Activated CD4-positive, alpha-beta memory T cell treated with anti-CD3 and anti-CD28 coated beads for 36 hours (primary cell): ENCODE measurements at places on chromosomes 12 and 14.

DNA sequence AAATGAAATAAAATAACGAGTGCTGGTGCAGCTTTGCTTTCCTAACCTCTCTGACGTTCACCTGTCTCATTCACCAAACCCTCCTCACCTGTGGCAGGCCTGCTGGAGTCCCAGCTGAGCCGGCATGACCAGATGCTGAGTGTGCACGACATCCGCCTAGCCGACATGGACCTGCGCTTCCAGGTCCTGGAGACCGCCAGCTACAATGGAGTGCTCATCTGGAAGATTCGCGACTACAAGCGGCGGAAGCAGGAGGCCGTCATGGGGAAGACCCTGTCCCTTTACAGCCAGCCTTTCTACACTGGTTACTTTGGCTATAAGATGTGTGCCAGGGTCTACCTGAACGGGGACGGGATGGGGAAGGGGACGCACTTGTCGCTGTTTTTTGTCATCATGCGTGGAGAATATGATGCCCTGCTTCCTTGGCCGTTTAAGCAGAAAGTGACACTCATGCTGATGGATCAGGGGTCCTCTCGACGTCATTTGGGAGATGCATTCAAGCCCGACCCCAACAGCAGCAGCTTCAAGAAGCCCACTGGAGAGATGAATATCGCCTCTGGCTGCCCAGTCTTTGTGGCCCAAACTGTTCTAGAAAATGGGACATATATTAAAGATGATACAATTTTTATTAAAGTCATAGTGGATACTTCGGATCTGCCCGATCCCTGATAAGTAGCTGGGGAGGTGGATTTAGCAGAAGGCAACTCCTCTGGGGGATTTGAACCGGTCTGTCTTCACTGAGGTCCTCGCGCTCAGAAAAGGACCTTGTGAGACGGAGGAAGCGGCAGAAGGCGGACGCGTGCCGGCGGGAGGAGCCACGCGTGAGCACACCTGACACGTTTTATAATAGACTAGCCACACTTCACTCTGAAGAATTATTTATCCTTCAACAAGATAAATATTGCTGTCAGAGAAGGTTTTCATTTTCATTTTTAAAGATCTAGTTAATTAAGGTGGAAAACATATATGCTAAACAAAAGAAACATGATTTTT, 17.1 kb upstream of the AMN start:
- DNase-seq: no peak

DNA sequence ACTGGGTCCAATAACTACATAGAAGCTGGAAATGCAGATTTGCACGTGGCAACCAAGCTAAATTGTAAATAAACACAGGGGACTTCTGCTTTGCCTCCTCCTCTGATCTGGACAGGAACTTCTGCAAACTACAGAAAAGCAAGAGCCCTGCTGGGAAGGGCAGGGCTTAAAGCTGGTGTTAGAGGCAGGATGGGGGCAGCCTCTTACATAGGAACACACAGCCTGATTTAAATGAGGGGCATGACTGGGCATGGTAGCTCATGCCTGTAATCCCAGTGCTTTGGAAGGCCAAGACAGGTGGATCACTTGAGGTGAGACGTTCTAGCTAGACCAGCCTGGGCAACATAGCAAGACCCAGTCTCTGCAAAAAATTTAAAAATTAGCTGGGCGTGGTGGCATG, 46.7 kb downstream of the ERH start:
- DNase-seq: no peak

GRCh38 chr12:11855983-11856374, 206.5 kb downstream of the ETV6 start:
- DNase-seq: no peak

GRCh38 chr14:90522571-90523191, 125.9 kb downstream of the CALM1 start:
- no peak for DNase-seq

DNA sequence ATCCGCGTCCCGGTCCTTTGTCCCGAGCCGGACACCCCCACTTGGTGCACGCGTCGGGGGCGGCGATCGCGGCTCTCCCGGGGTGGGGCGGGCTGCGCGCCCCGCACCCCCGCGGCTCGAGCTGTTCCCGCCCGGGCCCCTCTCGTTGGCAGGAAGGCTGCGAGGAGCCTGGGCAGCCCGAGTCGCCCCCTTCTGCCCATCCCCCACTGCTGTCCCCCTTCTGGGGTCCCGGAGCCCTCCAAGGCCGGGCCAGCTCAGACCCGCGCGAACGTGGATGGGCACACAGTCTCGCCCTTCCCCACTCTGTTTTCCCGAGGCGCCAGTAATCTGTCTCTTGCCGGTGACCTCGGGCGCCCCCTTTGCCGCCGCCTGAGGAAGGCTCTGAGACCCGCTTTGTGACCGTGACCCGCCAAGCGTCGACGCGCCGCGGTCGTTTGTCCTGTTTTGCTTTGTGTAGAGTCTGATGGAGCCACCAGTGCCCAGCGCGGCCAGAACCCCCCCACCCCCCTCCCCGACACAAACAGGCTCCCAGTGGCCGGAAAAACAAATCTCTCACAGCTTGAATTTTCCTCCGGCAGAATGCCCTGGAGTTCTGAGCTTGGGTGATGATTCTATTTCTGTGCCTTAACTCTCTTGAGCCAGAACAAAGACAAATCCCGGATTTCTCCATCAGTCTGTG, 610 bp downstream of the C14orf132 start:
- peak; percentile 21 for DNase-seq

GRCh38 chr14:63448841-63449240, 94.3 kb downstream of the PPP2R5E start:
- DNase-seq: no peak

DNA sequence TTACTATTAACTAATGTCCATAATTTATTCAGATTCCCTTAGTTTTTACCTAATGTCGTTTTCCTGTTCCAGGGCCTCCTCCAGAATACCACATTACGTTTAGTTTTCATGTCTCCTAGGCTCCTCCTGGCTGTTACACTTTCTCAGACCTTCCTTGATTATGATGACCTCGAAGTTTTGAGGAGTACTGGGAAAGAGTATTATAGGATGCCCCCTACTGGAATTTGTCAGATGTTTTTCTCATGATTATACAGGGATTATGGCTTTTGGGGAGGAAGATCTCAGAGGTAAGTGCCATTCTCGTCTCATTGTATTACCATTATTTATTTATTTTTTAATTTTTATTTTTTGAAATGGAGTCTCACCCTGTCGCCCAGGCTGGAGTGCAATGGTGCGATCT, 17.7 kb upstream of the C1S start:
- no peak for DNase-seq

DNA sequence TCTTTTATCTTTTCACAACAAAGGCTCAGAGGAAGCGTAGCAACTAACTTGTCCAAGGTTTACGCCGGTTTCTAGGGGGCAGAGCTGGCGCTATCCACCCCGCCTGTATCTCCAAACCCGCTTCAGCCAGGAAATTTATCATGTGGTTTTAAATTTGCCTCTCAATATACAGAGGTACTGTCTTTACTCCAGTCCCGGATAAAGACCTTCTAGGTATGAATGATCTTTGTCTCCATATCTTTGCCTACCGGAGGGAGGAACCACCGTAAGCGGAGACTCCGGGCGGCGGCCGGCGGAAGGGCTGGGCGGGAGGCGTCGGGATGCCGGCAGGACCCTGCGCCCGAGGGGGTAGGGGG, 693 bp upstream of the RIMKLB start:
- no peak for DNase-seq

DNA sequence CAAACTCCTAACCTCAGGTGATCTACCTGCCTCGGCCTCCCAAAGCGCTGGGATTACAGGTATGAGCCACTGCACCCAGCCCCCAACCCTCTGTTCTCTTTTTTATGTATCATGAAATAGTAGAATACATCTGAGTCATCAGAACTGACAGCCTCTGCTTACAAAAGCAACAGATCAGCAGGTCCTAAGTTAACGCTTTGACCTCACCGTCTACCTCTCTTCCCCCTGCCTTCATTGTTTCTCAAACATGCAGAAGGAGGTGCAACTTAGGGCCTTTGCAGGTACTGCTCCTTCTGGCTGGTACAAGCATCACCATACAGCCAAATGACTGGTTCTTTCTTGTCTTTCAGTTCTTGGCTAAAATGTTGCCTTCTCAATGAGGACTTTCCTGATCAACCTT, 249.2 kb downstream of the PAWR start:
- DNase-seq: no peak

DNA sequence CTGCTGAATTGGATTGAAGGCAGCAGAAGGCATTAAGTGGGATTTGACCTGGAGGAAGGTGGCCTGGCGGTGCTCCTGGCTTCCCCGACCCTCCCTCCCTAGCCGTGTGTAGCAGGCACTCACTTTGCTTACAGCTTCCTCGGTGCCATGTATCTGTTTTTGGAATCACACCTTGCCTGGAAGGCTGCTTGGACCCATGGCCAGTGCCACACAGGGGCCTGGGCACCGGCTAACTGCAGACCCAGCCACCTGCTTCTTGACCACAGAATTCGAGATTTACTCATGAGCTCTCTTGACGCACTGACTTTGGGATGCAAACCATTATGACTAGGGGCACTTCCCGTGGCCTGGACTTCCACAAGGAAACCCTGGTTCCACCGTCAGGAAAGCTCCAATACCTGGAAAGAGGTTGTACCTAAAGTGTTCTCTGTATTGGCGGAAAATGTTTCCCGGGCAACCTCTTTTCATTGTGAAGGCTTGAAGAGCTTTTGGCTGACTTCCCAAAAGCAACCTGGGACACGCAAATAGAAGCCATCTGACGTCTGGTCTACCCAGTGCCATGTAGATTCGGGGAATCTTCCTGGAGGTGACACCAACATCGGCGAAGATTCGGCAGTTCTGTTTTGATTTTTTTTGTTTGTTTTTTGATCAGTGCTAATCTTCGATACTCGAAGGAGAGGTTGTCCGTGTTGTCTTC, 125.6 kb upstream of the RTL1 start:
- DNase-seq: no peak

GRCh38 chr14:94373708-94374107, 14.7 kb downstream of the SERPINA1 start:
- DNase-seq: no peak

GRCh38 chr12:5522432-5523335, 90.8 kb downstream of the NTF3 start:
- DNase-seq: no peak

DNA sequence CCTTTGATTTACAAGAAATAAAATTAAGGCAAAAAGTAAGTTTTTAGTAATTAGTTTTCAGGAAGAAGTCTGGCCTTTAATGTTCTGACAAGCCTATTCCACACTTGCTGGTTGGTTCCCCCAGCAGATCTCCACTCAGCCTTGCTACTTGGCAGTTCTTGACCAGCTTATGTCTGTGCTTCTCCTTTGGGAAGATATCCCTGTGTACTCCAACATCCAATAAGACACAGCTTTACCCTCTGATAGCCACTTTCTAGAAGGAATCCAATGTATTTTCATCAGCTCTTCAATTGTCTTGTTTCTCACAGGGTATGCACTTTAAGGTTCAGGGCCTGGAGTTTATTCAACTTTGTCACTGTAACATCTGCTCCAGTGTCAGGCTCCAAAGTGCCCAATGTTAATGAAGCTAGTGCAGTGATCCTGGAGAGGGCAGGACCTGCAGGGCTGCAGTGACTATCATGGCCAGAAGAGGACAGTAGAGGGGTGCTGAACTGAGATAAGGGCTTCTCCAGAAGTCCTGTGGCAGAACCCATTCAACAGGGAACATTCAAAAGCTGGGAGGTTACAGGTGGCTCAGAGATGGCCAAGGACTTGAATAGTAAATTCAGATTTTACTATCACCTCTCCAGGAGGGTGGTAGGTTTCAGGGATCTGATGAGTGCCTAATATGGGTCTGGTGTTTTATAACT, 22.9 kb downstream of the JKAMP start:
- peak; percentile 70 for DNase-seq

DNA sequence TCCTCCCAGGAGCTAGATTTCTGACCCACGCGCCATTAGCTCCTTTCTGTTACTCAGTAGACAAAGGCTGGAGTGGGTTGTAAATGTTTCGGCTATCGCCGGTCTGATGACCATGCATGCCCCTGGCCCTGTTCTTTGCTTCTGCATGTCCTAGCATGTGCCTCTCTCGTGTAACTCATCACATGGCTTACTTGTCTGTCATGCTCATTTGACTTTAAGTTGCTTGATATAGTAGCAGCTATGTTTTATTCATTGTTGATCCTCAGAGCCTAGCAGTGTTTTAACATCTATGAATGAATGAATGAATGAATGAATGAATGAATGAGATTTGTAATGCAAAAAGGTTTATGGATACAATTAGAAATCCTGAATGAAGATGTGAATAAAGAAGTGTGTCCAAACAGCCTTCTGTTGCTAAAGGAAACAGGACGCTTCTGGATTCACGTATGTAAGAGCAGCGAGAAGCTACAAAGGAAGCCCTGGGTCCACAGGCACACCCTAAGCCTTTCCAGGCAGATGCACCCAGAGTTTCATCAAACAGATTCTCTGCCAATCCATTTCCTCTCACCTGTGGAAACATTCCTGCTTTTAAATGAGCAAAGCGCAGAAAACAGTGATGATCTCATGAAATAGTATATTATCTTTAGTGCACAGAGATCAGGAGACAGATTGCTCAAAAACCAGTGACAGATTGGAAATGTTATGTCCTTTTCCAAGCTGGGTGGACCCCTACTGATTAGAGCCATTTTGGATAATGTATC, 3.4 kb downstream of the GSG1 start:
- DNase-seq: no peak

DNA sequence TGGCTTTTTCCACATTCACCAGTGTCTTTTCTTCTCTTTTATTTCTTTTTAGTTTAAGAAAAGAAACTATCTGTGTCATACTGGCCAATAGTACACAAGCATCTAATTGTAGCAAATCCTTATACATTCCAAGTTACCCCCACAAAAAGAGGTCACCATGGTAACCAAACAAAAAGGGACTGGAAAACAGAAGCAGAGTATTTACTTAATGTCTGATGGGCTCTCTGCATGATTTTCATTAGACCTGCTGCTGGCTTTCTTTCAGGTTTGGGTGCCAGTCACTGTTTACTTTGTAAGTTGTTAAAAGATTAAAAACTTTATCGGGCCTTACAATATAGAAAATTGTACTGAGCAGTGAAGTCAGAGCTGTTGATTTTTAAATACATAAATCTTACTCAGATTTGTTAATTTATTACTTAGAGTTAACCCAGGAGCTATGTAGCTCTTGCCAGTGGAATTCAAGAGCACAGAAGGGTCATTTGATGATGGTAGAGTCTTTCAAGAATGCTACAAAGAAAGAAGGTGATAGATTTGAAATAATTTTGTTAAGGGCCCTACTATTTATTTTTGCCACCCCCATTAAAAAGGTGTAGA, 123.9 kb downstream of the BRMS1L start:
- DNase-seq: no peak

- no peak for DNase-seq
These were observed 132.6 kb upstream of the FUT8 start for GRCh38 chr14:65279958-65280357.

GRCh38 chr14:106652494-106652893, 1126.1 kb downstream of the TMEM121 start:
- no peak for DNase-seq

GRCh38 chr12:105474672-105475071, 144.2 kb downstream of the C12orf75 start:
- DNase-seq: no peak

GRCh38 chr14:55434805-55435174, 5.6 kb downstream of the TBPL2 start:
- DNase-seq: no peak

GRCh38 chr12:93702707-93703315, 25.6 kb downstream of the CRADD start:
- no peak for DNase-seq
